NCI-H146 (cell line): ENCODE measurements at places on chromosomes 6 and 20.

GRCh38 chr6:43738877-43739641 lies 31.0 kb upstream of the VEGFA start:
- no peak for DNase-seq

DNA sequence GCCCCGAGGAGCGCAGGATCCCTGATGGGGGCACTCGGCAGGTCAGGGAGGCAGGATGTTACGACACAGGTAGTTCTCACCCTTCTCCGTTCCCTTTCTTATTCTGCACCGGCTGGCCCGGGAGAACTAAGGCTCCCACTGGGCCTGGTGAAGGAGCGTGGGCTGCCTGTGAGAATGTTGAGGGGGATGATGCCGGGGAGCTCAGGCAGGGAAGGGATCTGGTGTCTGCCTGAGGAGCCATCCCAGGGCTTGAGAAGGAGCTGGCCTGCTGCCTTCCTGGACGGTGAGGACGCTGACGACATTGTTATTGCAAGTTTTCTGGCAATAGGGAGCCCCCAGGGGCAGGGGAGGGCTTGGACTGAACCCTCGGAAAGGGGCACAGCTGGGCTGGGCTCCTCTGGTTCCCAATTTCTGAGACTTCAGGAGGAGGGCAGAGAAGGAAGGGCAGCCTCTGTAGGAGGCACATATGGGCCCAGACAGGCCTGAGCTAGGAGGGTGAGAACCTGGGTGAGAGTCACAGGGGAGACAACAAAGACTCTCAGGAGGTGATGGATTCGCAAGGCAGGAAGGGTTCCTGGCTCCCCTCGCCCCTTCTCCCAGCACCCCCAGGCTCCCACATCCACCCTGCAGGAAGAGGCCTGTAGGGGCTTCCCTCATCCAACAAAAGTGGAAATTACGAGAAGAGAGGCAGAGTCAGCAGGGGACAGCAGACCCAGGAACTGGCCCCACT lies 32.8 kb downstream of the CYP21A2 start:
- DNase-seq = no peak

GRCh38 chr6:87742106-87742505 lies 40.1 kb upstream of the AKIRIN2 start:
- DNase-seq = no peak

- peak; percentile 64 for DNase-seq
These were observed 528.9 kb downstream of the EPM2A start for GRCh38 chr6:145206247-145206907.

DNA sequence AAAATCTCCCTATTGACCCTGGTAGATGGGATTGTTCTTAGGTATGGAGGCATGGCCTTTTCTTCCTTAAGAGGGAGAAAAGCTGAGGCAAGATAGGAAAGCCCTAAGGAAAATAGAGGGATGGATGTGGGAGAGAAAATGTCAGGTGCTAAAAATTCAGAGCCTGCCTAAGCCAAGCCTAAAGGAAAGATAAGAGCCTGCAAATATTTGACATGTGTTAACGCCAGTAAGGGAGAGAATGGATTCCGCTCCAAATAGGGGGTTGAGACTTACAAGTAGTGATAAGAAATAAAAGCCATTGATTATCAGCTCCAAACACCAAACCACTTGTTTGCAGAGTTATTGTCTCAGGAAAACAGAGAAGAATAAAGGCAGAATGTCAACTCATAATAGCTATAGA lies 533.6 kb downstream of the PTPRT start:
- DNase-seq = no peak

DNA sequence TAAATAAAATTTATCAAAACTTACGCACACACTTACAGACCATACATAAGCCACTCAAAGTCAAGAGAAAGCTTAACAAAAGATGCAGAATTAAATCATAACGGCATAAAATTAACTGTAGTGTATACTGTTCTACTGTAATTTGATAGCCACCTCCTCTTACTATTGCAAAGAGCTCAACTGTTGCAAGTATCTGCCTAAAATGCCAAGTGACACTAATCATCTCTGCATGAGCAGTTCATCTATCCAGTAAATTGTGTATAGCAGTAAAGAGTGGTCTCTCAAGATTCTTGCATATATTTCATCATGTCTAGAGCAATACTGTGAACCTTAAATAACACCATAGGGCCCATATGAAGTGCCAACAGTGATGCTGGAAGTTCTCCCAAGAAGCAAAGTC lies 12.3 kb downstream of the OR2H2 start:
- DNase-seq = no peak

GRCh38 chr6:111718990-111719389 lies 113.3 kb upstream of the TRAF3IP2 start:
- no peak for DNase-seq

DNA sequence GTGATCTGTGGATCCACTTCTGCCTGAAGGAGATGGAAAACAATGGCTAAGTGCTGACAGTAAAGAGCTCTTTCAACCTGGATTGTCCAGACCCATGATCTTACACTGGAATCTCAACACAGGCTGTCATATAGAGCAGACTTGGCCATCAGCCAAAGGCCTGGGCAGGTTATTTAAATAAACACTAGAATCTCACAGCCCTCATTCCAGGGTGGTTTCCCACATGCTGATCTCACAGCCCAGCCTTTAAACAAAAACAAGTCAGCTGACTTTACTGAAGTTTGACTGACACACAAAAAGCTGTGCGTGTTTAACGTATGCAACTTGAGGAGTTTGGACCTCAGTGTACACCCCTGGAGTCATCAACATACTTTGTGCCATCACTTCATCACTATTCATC lies 28.4 kb downstream of the SYNDIG1 start:
- peak; percentile 23 for DNase-seq

- no peak for DNase-seq
These were observed 3.1 kb upstream of the LAMA5 start for GRCh38 chr20:62370115-62370806.
